ENCODE measurements at places on chromosomes 7 and 10.

GRCh38 chr10:35341521-35341920 is 5.2 kb downstream of the CCNY start:
- no peak for DNase-seq

- no peak for DNase-seq
Measured at GRCh38 chr10:132932461-132933307, 9.7 kb downstream of the CFAP46 start.

DNA sequence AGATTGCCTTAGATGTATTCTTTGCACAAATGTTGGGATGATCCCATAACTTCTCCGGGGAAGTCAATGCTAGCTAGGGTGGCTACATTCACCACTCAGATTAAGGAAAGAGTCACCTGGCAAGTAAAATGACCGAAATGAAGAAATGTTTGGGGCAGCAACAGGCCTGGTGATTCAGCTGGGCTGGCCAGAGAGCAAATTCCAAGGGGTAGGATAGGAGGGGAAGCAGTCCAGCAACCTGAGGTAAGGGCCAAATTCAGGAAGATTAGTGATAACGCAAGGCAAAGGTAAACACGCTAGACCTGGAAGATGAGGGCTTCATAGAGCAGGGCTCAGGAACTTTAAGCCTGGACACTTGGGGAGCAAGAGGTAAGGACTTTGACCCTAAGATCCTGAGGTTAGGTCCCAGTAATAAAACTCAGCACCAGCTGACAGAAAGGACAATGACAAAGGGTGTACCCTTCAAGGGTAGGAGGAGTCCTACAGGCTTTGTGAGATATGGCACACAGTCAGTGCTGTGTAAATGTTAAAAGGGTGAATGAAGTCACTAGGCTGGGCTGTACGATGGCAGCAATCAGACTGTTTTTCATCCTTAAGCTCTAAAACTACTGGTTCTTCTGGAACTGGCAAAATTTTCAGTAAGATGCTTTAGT is 22.7 kb upstream of the SMNDC1 start:
- no peak for DNase-seq

DNA sequence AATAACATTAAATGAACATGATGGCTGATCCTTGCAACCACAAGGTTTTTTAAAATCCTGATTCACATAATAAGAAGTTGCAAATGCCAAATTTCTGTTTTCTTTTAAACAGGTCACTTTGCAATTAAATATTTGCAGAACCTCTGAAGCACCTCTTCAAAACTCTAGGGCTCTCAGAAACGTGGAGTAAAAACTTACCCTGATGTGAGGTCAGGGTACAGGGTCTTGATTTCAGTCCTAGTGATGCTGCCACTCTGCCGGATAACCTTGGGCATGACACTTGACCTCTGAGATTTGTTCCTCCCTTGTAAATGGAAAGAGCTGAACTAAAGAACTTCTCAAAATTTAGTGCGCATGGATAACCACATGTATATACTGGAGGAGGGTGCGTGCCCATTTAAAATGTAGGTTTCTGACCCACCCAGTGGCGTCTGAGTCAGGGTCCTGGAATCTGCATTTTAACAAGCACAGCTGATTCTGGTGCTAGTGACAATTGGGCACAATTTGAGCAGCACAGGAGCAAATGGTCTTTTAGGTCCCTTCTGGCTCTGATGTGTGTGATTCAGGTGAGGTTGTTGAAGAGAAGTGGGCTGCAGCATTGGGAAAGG is 35.5 kb upstream of the TNPO3 start:
- peak; percentile 67 for DNase-seq

DNA sequence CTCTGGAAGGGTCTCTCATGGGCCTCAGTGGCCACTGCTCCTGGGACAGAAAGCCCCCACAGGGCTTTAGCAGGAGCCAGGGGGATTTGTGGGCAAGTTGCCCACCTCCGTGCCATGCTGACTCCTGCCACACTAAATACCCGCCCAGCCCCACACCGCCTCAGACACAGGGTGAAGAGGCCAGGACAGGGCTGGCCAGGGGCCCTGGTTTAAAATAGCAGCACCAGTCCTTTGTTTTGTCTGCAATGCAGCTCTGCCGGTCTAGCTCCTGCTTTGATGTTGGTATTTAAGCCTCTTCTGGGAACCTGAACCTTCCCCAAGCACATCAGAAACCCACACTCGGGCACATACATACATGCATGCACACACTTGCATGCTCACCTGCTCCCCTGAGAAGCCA is 14.4 kb upstream of the TNRC18 start:
- no peak for DNase-seq

- peak; percentile 4 for DNase-seq
Measured at GRCh38 chr10:69721690-69722310, 79.9 kb upstream of the COL13A1 start.

GRCh38 chr7:50068850-50069551 is 24.0 kb downstream of the ZPBP start:
- DNase-seq = peak; percentile 87

DNA sequence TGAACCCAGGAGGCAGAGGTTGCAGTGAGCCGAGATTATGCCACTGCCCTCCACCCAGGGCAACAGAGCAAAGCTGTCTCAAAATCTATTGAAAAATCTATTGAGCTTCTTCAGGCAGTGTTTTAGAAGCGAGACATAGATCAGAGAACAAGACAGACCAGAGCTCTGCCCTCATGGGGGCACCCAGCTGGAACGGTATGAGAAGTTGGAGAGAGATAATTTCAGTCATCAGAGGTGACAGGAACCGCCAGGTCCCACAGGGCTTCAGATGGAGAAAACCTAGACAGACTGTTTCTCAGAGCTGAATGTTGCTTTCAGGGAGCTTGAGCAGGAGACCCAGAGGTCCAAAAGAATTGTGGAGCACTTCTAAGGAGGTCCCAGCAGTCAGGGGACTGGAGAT is 14.2 kb upstream of the GTF2IRD1 start:
- DNase-seq = no peak

- DNase-seq = no peak
Measured at GRCh38 chr10:31582365-31583052, 263.5 kb downstream of the ZEB1 start.
